ENCODE measurements at places on chromosomes 1 and 21. TPM values are rescaled to one million over a fixed set of nuclear protein-coding genes. Genes with fewer than 3 reads are reported as not detected.

FAAH gene
- total RNA-seq, result 1.4 TPM

RAP1GAP gene
- total RNA-seq, result 4.8 TPM

EVA1C gene
- total RNA-seq, result 15.5 TPM

TFF2 gene
- total RNA-seq, result not detected

ARHGAP29 gene
- total RNA-seq, result 0.69 TPM

TMEM201 gene
- 40.0 TPM for total RNA-seq

TRNAU1AP gene
- 21.3 TPM for total RNA-seq

OPRD1 gene
- total RNA-seq, result not detected

ADGRL2 gene
- total RNA-seq, result 2.2 TPM

ALDH4A1 gene
- total RNA-seq, result 17.1 TPM

NUAK2 gene
- total RNA-seq, result under 0.01 TPM

KCNH1 gene
- 10.7 TPM for total RNA-seq

SPRR5 gene
- not detected for total RNA-seq

PRDX1 gene
- 370 TPM for total RNA-seq
